ENCODE measurements at places on chromosomes 7 and 10.

DNA sequence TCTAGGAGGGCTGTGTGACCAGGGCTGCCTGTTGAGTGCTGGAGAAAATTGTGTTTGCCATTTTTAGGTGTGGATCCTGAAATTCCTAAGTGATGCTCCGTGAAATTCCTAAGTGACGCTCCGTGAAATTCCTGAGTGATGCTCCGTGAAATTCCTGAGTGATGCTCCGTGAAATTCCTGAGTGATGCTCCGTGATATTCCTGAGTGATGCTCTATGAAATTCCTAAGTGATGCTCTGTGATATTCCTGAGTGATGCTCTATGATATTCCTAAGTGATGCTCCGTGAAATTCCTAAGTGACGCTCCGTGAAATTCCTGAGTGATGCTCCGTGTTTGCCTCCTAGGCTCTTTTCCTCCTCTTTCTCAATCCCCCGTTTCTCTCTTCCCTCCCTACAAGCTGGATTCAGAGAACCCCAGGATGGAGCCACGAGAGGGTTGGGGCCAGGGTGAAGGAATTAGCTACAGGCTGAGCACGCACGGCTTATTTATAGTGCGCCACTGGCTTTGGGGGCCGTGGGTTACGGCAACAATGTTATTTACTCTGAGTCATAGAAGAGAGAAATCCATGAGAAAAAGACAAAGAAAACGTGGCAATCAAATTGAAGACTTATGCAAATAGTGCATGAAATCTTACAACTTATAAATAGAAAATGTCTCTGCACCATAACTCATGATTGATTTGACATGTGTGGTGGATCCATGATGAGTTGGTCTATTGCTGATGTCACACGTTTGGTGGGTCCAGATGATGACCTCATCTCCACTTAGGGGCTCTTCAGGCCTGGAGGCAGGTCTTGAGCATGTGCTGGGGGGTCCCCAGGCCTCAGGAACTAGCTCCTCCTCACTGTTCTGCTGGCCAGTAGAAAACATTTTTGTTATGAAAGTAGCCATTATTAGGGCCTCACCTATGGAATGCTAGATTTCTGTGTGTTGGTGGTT, 224.6 kb downstream of the WDR37 start:
- DNase-seq, result no peak

DNA sequence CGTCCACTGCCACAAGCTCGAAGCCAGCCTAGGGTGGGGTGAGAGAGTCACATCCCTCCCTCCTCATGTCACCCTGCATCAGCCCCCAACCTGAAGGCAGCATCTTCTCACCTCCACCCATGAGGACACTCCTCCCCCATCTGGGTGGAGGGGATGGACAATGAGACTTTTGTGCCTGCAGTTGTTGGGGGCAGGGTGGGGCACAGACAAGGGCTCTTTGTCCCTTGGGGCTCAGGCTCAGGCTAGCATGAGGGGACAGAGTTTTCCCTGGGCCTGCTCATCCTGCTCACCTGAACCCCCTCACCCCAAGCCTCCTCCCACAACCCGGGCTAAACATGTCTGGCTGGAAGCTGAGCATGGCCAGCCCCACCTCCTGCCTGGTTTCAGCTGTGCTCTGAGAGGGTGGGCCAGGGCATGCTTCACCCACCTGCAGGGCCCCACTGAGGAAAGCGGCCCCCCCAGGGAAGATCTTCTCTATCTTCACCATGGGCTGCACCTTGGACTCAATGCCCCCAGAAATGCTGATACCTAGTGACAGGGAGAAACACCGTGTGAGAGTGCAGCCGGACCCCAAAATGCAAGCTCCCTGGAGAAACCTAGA, 9.3 kb downstream of the LZTS2 start:
- no peak for DNase-seq

DNA sequence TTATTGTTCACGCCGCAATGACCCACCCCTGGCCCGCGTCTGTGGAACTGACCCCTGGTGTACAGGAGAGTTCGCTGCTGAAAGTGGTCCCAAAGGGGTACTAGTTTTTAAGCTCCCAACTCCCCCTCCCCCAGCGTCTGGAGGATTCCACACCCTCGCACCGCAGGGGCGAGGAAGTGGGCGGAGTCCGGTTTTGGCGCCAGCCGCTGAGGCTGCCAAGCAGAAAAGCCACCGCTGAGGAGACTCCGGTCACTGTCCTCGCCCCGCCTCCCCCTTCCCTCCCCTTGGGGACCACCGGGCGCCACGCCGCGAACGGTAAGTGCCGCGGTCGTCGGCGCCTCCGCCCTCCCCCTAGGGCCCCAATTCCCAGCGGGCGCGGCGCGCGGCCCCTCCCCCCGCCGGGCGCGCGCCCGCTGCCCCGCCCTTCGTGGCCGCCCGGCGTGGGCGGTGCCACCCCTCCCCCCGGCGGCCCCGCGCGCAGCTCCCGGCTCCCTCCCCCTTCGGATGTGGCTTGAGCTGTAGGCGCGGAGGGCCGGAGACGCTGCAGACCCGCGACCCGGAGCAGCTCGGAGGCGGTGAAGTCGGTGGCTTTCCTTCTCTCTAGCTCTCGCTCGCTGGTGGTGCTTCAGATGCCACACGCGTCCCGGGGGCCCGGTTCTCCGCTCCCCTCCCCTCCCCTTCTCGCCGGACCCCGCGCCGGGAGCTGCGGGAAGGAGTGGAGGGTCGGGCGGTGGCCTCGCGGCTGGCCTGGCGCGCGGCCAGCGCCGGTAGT, at the start of gene CBX3:
TSS of gene CBX3 (plus strand) at position 499 of the 772 bp plus-strand sequence. CDS start 1,254 bp downstream, outside the sequence.
- peak; percentile 93 for DNase-seq

- DNase-seq, result no peak
Observed at GRCh38 chr7:115683093-115683492, 347.5 kb downstream of the TFEC start.

- DNase-seq, result no peak
Observed at GRCh38 chr10:968546-969199, 19.6 kb upstream of the GTPBP4 start.

DNA sequence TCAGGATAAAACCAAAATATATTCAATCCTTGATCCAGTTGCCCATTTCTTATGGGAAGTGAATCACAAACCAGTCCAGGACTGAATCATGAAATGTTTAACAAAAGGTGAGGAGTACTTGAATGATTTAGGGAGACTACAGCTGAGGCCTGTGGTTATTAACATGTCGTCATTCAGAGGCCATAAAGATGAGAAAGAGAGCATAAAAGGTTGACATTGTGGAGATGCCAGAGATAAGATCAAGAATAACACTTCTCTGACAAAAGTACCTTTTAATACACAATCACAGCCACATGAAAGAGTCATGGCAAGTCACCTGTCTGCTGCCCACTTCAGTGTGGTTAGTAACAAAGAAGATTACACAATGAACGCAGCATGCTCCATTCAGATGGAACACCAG, 1195.7 kb upstream of the SORCS1 start:
- no peak for DNase-seq

GRCh38 chr7:15684871-15685270, 1.6 kb downstream of the MEOX2 start:
- no peak for DNase-seq

- DNase-seq, result no peak
Observed at GRCh38 chr7:128059143-128059988, 28.1 kb upstream of the LRRC4 start.

DNA sequence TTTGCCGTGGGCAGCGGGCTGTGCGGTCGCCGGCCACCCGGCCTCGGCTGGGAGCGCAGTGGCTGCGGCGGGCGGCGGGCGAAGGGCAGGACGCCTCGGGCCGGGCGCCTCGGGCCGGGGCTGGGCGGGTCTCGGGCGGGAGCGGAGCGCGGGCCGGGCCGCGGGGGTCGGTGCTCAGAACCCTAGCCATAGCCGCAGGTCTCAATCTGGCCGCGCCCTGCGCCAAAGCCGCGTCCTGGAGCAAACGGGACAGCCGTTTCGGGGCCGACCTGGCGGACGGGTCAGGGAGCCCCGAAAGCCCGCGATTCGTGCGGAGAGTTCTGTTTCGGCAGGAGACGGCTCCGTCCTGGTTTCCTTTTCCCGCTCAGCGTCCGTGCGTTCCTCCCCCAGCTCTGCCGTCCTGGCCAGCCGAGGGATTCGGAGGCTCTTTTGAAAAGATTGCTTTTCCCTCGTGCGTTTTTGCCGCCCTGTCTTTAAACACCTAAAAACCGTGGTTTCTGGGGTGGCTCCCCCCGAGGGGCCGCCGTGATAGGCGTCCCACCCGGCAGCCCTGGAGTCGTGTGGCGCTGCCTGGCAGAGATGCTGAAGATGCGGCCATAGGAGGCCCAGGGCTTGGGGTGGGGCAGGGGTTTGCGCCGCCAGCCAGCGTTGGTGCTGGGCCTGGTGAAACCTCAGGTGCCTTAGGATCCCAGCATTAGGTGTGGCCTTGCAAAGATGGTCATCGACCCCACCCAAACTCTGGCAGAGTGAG, 727 bp downstream of the RET start:
- no peak for DNase-seq

- no peak for DNase-seq
Observed at GRCh38 chr7:158050441-158050977, 537.1 kb downstream of the PTPRN2 start.

DNA sequence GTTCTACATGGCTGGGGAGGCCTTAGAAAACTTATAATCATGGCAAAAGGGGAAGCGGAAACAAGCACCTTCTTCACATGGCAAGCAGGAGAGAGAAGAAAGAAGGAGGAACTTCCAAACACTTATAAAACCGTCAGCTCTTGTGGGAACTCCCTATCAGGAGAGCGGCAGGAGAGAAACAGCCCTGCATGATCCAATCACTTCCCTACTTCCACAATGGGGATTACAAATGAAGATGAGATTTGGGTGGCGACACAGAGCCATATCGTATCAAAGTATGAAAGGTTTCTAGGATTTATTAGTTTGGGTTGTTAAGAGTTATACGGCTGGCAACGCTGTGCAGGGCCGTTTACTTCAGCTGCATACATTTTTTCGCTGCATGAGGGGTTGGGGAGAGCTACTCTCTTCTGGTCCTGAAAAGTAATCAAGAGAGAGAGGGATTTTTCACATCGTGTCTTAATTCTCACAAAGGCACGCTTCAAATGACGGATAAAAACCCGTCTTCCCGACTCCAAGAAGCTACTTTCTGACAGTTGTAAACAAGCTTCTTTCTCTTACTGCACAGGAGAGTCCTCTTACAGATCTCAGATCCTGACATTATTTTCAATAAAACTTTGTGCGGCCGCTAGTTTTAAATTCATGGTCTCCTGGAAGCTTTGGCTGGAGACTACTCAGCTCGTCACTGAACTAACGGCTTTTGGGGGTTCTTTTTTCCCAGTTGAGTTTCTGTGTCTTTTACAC, 751 bp upstream of the GTPBP10 start:
- no peak for DNase-seq

GRCh38 chr7:81769891-81770727, at the start of gene HGF:
Gene HGF, minus strand, starts transcription at chr7:81770047. Its CDS starts 76 bp downstream, at chr7:81769971.
- DNase-seq, result peak; percentile 12

- DNase-seq, result no peak
Observed at GRCh38 chr7:125431349-125431748, 501.7 kb upstream of the POT1 start.

DNA sequence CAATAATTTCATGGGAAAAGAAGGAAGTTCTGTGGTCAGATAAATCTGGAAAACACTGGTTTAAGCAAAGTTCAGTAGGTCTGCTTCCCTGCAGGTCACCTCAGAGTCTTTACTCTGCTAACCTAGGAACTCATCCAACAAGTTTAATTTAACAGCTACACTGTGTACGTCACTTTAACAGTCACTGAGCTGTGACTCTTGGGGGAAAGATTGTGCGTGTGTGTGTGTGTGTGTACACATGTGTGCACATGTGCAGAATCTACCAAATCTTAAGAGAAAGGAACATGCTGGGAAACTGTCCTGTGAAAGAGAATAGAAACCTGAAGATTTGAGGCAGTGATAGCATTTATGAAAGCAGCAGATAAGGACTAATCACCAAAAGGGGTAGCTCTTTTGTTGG, 62.6 kb downstream of the IKZF1 start:
- no peak for DNase-seq

- DNase-seq, result no peak
Observed at GRCh38 chr10:123309731-123310130, 155.5 kb downstream of the BUB3 start.

GRCh38 chr7:22190736-22191135, 166.2 kb downstream of the RAPGEF5 start:
- DNase-seq, result no peak

DNA sequence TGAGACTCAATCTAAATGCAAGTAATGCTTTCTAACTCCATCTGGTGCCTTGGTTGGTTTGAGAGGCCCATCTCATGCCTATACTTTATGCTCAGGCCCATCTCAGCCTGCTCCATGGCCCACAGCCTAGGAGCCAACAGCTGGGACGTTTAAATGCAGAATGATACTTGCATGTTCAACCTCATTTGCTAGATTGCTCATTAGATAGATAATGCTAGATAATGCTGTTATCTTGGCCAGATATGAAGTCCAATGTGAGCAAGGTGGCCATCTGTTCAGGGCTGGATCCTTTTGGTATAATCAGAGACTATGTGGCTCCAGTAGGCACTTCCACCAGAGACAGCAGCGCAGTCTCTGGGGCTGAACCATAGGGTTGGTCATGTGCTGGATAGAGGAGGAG, 321.6 kb upstream of the PHYHIPL start:
- no peak for DNase-seq

- DNase-seq, result no peak
Observed at GRCh38 chr7:50405221-50405620, 44.9 kb downstream of the FIGNL1 start.

GRCh38 chr7:85489498-85489897, 302.6 kb upstream of the SEMA3D start:
- no peak for DNase-seq

DNA sequence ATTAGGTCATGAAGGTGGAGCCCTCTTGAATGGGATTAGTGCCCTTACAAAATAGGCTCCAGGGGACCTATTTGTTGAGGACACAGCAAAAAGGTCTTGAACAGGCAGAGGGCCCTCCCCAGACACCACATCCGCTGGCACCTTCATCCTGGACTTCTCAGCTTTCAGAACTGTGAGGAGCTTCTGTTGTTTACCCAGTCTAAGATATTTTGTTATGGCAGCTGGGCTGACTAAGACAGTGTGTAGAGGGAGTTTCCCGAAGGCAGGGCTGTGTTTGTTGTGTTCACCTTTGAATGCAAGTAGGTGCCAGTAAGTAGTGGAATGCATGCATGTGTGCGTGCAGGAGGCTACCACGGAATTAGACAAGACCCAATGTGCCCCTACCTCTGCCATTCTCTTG, 106.7 kb downstream of the PTPRE start:
- no peak for DNase-seq

DNA sequence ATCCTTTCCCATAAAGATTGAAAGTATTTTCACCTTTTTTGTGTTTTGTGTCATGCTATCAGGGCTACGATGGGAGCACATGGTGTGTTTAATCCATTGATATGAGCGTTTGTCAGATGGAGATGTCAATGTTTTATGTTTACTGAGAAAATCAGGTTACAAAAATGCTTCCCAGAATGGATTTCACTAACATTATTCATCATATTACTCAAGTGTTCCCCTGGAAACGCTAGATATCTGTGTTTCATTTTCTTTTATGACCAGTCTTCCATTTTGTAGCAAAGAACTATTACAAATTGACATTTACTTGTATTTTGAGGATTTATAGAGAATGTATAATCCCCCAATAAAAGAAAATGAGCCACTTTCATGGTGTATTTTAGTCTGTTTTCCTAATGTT, 293.5 kb upstream of the AKR1E2 start:
- no peak for DNase-seq

GRCh38 chr10:13092291-13093102, 7.5 kb upstream of the OPTN start:
- DNase-seq, result no peak
